Frontal cortex (tissue), 4 donors: ENCODE measurements at places on chromosomes 6 and 20.

- DNase-seq = no peak
Measured at GRCh38 chr20:10074513-10074912, 39.7 kb downstream of the ANKEF1 start.

DNA sequence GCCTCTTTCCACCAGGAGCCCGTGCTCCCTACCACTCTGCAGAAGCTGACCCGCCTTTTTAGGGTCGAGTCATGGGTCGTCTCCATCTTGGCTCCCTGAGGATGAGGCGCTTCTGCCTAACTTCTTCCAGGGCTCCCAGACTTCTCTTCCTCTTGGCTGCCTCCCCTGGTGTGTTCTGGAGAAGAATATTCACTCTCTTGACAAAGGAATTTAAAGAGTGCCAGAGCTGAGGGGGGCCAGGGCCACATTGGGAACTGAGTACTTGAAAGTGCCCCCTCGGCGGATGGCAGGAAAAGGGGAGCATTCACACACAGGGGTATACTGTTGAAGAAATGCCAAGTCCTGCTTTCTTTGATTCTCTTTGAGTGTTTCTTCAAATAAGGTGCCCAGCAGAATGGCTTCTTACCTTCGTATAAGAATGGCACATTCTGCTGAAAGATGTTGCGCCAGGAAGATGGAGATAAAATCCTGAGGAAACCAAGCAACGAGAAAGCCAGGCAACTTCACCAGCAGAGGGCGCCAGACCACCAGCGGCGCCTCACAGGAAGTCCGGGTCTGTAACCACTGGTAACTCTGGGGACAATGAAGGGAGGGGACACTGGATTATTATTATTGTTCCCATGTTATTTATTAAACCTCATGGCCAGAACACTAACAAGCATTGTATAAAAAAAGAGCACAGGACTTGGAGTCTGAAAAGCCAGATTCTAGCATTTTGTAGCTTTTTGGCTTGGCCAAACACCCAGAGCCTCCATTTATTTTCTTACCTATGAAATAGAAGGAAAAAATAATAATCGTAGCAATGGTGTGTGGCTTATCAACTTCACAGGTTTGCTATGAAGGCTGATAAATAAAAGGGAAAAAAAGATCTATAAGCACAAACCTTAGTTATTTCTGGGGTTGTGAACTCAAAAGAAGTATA, 176.7 kb downstream of the HACE1 start:
- no peak for DNase-seq

DNA sequence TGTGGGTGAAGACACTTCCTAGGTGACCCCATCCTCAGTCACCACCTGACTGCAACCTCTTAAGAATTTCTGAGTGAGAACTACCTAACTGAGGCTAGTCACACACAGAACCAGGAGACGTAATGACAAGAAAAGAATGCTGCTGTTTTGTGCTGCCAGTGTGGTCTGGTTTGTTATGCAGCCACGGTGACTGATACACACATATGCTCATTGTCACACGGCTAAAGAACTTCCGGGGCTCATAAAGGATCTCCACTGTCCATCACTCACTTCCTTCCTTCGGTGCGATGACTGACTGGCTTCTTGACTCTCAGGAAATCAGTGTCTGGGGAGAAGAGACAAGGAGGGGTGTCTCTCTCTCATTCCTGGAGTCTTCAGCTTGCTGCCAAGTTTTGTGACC, 88.0 kb downstream of the SLC24A3 start:
- no peak for DNase-seq

GRCh38 chr20:56395166-56395565, 2.7 kb downstream of the CSTF1 start:
- DNase-seq = no peak

DNA sequence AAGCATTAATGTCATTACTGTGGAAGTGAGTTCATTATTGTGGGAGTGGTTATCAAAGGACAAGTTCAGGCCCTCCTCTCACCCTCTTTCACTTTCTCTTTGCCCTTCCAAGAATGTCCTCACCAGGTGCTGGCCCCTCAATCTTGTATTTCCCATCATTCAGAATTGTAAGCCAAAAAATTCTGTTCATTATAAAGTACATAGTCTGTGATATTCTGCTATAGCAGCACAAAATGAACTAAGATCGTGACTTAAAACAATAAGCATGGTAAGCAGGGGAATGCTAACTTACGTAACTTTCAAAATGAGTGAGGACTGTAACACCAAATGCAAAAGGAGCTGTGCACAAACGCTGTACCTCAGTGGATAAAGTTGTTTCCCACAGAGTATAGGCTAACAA, 515.7 kb upstream of the BTBD3 start:
- no peak for DNase-seq

DNA sequence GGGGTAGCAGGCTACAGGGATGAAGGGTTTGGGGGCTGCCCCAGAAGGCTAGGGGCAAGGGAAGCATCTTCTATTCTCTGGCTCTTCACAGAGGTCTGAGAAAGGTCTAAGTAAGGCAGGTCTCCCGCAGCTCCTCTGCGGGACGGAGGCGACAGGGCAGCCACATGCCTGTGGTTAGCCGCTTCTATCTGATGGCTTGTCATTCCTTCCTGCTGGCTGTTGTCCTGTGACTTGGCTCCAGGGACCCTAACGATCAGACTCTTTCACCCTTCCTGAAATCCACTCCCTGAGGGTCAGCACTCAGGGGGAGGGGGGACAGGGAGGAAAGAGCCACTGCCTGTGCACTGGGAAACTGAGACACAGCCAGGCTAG, 673 bp downstream of the CST7 start:
- no peak for DNase-seq

DNA sequence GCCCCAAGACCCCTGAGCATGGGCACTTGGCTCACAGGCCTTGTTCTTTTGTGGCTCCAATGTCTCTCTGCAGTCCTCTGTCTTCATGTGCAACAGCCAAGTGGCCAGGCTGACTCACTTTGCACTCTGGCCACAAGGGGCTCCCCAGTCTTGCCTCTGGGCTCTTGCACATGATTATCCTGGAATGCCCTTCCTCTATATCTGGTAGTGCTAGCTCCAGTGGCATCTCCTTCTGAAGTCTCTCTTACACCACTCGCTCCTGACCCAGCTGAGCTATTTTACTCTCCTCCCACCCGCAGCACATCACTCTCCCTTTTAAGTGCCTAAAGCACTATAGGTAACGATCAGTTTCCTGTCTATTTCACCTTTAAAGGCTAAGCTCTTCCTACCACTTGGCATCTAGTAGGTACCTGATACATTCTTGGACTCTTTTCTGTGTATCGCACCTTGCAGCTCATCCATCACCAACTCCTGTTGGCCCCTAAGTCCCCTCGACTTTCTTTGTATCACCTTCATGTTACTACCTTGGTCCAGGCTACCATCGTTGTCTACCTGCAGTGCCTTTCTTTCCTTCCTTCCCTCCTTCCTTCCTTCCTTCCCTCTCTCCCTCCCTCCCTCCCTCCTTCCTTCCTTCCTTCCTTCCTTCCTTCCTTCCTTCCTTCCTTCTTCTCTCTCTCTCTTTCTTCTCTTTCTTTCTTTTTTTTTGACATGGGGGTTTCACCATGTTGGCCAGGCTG, 211.9 kb upstream of the RNF24 start:
- no peak for DNase-seq

DNA sequence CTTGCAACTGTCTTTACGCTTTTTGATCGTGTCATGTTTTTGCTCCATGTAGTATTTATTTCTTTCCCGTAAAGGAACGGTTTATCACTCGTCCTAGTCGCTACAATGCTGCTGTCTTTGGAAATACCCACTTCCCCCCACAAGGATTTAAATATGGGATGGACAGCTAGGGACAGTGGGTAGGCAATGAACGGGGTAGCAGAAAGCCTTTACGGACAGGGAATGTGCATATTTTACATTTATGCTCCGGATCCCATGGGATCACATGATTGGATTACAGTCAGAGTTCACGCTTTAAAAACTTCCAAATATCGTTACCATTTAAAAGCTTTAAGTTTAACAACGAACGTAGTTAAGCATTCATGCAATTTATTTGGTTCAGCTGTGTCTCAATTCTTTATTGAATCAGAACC, 1.2 kb downstream of the HIVEP1 start:
- no peak for DNase-seq

DNA sequence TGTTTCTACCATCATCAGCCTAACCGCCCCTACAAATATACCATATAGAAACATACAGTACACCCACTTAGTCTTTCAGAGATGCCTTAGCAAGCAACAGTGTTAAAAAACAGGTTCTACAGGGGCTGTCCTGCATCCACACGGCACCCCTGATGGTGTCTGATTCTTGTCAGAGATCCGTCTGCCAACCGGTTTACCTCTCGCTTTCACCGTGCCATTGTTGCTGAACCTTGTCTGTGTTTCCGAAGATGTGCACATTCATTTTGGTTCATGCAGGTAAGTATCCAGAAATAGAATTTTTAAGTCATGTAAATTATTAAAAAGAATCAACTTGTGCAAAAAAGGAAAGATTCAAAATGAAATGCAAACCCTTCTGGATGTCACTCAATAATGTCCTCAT, 52.9 kb downstream of the EPHA7 start:
- DNase-seq = no peak

GRCh38 chr6:45648262-45648620, 270.5 kb upstream of the SUPT3H start:
- no peak for DNase-seq

- DNase-seq = no peak
Measured at GRCh38 chr20:63377256-63377941, 16.2 kb upstream of the CHRNA4 start.
